D341Med (cell line): ENCODE measurements at places on chromosomes 1 and 21.

DNA sequence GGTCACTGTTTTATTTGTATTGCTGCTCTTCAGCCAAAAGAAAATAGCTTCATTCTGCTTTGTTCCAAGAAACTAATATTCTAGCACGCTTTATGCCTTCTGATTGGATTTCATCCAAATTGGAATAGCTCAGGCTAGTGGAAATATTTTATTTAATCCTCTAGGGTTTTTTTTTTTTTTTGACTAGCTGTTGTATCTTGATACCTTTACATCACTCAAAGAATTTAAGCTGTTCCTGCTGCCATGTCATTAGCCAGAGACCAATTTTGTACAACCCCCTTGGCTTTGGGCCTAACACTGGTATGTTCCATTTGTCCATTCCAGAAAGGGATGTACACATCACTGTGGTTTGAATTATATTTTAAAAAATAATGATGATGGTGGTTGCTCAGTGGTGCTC lies 103.0 kb downstream of the DISC1 start:
- no peak for DNase-seq

- DNase-seq, result no peak
Measured at GRCh38 chr1:232381394-232382100, 248.4 kb downstream of the SIPA1L2 start.

DNA sequence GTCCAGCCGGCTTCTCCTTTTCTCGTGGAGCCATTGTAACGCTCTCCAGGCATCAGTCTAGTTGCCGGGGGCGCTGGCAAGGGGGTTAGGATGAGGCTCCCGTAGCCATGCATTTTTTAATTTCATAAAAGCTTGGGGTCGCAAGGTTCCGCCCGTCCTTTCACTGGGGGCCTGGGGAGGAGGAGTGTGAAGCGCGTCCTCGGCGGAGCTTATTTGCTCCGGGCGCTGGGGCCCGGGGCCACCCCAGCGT lies 1.6 kb downstream of the ADGRL2 start:
- no peak for DNase-seq

DNA sequence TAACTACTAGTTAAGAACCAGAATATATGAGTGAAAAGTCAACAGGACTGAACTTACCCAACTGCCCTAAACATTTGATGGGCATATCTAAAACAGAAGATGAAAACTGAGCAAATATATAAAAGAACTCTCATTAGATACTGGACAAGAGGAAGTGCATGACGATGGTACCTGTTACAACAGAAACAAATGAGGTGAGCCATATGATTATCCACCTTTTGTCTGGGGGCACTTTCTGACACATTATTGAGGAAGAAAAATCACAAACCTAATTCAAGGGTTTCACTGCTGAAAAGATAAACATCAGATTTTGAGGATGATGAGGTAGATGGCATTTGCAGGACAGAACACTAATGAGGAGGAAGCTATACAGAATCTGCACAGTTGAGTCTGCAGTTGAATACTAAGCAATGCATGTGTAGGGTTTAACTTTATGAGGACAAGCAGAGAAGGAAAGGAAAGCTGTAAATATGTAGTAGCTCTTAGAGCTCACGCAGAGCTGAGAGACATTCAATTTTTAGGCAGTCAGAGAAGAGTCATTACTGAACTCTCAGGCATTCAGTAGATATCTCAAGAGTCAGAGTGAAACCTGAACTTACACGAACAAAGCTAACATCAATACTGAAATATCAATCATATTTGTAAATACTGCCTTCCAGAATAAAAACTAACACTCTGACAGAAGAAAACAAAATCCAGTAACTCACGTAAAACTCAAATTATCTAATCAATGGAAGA lies 262.1 kb downstream of the AKT3 start:
- DNase-seq, result no peak

GRCh38 chr1:104238991-104239390 lies 489.3 kb downstream of the AMY1C start:
- no peak for DNase-seq

- DNase-seq, result peak; percentile 45
Measured at GRCh38 chr1:82604524-82604923, 803.8 kb downstream of the ADGRL2 start.

DNA sequence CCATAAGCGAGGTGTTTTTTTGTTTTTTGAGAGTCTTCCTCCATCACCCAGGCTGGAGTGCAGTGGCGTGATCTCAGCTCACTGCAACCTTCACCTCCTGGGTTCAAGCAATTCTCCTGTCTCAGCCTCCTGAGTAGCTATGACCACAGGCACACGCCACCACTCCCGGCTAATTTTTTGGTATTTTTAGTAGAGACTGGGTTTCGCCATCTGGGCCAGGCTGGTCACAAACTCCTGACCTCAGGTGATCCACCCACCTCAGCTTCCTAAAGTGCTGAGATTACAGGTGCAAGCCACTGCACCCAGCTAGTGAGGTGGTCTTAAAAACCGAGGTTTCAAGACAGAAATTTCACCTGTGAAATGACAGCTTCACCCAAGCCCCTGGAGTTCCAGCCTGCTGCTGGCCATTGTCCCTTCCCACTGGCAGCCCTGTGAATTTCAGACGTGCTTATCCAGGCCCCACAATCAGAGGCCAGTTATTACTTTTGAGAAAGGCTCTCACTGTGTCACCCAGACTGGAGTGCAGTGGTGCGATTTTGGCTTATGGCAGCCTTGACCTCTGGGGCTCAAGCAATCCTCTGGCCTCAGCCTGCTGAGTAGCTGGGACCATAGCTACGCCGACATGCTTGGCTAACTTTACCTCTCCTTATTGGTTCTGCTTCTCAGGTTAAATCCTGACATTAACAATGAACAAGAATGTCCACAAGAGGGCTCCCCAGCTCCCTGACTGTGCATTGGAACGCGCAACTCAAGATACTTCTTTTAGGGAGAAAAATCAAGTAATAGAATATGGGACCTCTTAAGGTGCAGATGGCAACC lies 19.4 kb downstream of the ENO1 start:
- peak; percentile 53 for DNase-seq

DNA sequence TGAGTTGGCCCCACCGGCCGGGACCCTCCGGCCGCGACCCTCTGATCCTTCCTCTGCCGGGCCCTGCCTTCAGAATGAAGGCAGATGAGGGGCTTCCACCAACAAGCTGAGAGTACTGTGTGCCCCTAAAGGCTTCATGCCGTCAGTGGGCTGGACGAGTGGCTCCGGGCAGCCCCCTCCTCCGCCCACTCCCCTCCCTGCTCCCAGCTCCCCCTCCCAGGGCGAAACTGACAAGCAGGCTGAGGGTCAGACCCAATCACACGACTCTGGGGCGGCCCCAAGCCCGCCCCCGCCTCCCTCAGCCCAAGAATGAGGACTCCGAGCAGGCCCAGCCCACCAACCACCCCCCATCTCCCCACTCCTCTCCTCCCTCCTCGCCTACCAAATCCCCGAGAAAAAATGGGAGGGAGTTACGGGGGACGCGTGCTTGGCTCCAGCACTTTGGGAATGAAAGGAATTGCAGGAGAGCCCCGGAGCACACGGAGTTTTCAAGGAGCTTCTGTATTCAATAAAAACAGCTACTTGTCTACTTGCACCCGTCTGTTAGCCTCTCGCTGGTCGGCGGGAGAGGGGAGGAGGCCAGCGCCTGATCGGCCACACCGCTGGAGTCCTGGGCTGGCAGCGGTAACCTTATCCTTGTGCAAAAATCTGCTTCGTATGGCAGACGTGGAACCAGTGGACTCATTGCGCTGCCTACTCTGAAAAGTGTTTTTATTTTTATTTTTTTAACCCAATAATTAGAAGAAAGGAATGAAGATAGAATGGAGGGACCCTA lies at the start of gene COL11A1:
Gene COL11A1, minus strand, starts transcription at position 147 of the 775 bp plus-strand sequence. CDS start 344 bp downstream, outside the sequence.
- no peak for DNase-seq

DNA sequence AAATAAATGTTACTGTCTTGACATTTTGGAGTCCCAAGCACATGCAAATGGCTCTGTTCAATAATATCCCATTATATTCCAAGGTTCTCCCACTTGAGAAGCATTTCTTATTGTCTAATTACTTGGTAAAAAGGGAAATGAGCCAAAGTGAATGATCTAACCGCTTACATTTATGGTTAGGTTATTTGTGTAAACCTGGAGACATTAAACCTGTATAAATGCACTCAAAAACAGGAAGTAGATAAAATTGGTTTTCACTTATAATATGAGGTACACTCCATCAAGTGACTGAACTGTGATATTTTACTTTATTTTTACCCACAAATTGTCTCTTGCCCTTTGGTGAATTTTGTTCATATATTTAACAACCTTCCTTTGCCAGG lies 26.8 kb downstream of the KIF1B start:
- DNase-seq, result no peak

- no peak for DNase-seq
Measured at GRCh38 chr1:76547916-76548315, 319.4 kb upstream of the ST6GALNAC5 start.

GRCh38 chr1:17943506-17943905 lies 164.1 kb upstream of the IGSF21 start:
- no peak for DNase-seq

- DNase-seq, result no peak
Measured at GRCh38 chr1:150863724-150864123, 12.7 kb downstream of the ARNT start.

- DNase-seq, result no peak
Measured at GRCh38 chr1:213693864-213694263, 293.9 kb upstream of the PROX1 start.

DNA sequence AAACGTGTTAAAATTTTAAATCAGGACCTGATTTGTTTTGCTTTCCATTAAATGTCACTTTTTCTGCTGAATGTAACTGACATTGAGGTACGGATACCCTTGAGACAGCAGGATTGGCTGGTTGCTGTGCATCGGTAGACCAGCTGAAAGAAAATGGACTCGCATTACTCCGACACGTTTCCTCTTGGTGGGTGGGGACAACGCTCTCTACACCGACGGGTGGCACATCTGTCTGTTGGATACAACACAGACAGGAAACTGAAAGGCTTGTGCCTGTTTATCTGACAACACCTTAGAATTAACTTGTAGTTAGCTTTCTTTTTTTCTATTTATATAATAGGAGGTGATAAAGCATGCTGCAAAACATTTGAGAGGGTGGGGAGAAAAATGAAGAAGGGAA lies 19.4 kb downstream of the PRPF38A start:
- DNase-seq, result no peak

GRCh38 chr21:17472182-17472581 lies 40.7 kb upstream of the CXADR start:
- no peak for DNase-seq

DNA sequence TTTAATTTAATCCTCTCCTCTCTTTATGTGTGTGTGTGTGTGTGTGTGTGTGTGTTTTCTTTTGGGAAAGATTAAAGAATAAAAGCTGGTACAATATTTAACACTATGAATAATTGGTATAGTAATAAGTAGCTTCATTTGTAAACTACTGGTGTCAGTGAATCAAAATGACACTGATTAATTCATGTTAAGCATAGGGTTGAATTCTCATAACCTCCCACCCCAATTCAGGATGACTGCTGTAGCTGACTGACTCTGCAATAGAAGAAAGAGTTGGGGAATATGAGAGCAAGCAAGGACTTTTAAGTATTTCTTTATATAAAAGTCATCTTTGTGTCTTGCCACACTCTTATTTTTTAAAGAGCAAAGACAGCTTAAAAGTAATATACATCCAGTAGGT lies 13.1 kb downstream of the SLC30A7 start:
- DNase-seq, result no peak

GRCh38 chr1:25703671-25704266 lies 87.2 kb downstream of the MAN1C1 start:
- no peak for DNase-seq

GRCh38 chr21:43712268-43712942 lies 6.5 kb upstream of the PDXK start:
- DNase-seq, result no peak

- DNase-seq, result no peak
Measured at GRCh38 chr1:196309386-196309785, 298.9 kb downstream of the KCNT2 start.

DNA sequence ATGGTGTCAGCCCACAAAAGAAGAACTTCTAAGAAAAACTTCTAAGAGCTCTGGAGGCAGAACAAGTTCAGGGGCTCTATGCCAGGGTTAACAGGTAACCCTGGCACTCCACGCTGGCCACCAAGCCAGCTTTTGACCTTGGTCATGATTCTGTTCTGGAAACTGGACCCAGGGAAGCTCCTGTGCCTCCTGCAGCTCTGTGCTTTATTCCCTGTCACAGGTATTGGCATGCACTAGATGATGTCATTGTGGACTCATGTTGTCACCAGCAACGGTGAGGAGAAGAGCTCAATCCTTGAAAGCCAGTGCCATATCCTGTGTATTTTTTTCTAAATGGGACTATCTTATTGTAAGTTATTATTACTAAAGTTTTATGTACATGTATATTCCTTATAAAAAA lies 56.7 kb upstream of the GCLM start:
- DNase-seq, result no peak

- no peak for DNase-seq
Measured at GRCh38 chr1:175618559-175618958, 124.8 kb downstream of the TNR start.

GRCh38 chr1:6276811-6277555 lies 16.1 kb upstream of the GPR153 start:
- no peak for DNase-seq

DNA sequence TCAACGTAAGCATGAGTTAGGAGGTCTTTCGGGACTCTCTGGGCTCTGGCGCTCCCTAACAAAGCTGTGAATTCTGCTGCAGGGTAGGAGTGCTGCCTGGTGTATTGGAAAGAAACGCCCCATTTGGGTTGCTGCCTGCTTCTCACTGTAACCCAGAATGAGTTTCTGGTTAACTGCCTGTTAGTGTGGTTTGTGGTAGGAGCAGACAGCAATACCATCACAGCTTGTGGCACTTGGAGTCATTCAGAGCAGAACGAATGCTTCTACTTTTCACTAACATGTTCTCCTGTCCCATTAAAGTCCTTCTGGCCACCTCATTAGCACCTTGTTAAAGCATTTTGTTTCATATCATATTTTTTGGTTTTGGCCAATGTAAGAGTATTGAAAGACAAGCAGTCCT lies 18.1 kb downstream of the MAP3K7CL start:
- no peak for DNase-seq

DNA sequence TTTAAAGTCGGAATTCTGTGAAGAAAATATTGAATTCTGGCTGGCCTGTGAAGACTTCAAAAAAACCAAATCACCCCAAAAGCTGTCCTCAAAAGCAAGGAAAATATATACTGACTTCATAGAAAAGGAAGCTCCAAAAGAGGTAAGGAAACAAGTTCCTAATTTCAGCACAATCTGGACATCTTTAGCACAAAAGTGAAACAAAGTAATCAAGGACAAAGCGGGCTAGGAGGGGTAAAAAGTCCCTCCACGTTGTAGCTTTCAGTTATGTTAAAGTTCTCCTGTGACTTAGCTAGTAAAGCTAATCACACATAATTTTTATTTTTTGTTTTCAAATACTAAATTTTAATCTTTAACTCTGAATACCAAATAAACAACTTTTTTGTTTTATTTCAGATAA lies 2.2 kb downstream of the RGS2 start:
- no peak for DNase-seq

- no peak for DNase-seq
Measured at GRCh38 chr1:2014181-2014580, 5.0 kb upstream of the GABRD start.

GRCh38 chr1:225541383-225541782 lies 111.5 kb downstream of the ENAH start:
- no peak for DNase-seq
